ACHN (cell line): ENCODE measurements at places on chromosomes 7 and 10.

- DNase-seq: peak; percentile 70
Observed at GRCh38 chr7:36440880-36441279, 51.2 kb downstream of the ANLN start.

GRCh38 chr7:158563051-158563450 lies 24.6 kb downstream of the PTPRN2 start:
- no peak for DNase-seq

DNA sequence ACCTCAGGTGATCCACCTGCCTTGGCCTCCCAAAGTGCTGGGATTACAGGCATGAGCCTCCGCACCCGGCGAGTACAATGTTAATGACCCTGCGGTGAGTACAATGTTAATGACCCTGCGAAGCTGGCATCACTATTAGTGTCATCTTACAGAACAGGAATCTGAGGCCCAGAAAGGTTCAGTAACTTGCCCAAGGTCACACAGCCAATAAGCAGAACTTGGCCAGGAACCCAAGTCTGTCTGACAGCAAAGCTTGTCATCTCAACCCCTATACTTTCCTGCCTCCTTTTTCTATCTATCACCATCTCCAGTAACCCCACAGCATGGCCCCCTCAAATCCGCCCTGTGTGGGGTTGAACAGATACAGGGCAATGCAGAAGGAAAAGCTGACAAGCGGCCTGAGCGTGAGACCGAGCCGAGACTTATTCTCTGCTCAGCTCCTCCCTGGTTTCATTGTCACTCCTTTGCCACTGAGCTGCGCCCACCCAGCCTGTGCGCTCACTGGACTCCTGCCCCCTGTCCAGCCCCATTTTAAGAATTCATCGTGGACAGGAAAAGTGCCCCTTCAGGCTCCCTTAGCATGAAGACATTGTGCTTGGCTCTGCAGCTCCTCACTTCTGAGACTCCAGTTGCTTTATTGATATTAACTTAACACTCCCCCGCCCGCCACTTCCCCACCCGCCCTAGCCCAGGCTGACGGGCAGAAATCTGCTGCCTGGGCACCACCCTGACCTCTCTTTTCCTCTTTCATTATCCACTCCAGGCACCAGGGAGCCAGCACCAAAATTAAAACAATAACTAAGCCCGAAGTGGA lies 58.1 kb upstream of the LBX1 start:
- no peak for DNase-seq

DNA sequence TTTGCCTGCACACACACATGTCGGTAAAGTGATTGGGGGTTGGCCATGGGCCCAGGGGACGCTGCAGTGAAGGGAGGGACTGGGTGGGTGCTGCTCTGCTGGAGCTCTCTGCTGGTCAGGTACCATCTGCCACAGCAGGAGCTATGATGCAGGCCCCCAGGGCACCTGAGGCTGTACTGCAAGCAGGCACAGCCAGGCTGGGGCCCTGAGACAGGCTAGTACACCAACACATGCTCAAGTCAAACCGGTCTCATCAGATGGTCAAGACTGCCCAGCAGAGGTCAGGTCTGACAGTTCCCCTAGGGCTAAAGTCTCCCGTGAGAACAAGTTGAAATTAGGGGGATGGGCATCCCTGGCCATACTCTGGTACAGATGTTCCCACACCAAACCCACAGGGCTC lies 118.3 kb upstream of the THSD7A start:
- no peak for DNase-seq

DNA sequence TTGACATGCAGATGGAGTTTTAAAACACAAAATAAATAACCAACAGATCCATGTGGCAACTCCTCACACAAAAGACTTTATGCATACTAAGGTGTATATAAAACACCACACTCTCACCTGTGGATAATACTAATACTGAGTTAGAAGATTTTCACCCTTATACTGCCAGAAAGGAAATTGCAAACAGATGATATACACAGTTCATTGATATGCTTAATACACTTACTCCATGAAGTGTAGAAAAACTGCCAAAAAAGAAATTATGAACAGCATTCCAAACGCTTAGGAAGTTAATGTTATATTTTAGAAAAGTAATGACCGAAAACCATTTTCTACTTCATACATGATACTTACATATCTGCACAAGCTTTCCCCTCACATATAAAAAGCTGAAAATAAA lies 17.6 kb upstream of the SNX13 start:
- no peak for DNase-seq

- DNase-seq: no peak
Observed at GRCh38 chr7:15715435-15715834, 29.0 kb upstream of the MEOX2 start.

- no peak for DNase-seq
Observed at GRCh38 chr7:40786909-40787308, 652.1 kb downstream of the SUGCT start.

DNA sequence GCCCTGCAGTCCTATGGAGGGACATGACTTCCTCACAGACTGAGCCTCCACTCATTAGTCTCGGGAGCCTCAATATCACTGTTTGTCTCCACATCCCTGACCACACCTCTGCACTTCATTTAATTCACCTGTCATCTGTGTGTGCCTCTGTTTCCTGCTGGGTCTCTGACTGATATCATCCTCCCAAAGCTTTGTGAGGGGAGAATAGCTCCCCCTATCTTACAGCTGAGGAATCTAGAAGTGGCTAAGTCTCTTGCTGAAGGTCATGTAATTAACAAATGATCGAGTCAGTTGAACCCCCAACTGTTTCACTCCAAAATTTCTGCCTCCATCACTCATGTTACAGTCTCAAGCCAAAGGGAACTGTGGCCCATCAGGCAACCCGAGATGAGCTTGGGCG lies 5.5 kb upstream of the CPXM2 start:
- DNase-seq: no peak

DNA sequence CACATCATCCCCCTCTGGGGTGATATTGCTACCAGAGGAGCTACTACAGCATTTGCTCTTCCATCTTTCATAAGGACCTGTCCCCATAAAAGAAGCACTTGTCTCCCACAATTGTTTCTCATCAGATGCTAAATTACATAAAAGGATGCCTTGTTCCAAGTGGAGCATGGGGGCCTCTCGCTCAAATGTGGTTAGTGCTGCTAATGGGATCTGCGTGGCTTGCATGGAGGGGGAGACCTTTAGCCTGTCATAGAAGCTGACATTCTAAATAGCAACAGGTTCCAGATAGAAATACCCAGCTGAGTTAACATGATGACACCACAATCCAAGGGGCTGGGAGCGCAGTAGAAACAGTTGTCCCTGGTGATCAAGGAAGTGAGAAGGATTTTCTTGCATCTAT lies 257.9 kb downstream of the SFMBT2 start:
- DNase-seq: no peak

- no peak for DNase-seq
Observed at GRCh38 chr10:74227697-74228424, 76.8 kb downstream of the ADK start.

DNA sequence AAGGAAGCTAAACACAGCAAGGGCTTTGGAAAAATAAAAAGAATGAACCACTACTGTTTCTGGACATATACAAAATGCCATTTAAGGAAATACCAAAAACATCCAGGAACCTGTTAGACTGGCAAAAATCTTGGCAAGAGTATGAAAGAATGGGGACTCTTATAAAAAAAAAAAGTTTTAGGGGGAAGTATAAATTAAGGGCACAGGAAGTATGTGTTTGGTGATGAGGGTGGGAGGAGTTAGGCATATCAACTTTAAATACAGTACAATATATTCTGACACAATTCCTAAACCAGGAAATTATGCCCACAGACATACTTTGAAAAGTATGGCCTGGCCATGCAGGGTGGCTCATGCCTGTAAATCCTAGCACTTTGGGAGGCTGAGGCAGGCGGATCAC lies 74.2 kb downstream of the WAPL start:
- DNase-seq: no peak

- no peak for DNase-seq
Observed at GRCh38 chr10:3814838-3815220, 29.8 kb upstream of the KLF6 start.

DNA sequence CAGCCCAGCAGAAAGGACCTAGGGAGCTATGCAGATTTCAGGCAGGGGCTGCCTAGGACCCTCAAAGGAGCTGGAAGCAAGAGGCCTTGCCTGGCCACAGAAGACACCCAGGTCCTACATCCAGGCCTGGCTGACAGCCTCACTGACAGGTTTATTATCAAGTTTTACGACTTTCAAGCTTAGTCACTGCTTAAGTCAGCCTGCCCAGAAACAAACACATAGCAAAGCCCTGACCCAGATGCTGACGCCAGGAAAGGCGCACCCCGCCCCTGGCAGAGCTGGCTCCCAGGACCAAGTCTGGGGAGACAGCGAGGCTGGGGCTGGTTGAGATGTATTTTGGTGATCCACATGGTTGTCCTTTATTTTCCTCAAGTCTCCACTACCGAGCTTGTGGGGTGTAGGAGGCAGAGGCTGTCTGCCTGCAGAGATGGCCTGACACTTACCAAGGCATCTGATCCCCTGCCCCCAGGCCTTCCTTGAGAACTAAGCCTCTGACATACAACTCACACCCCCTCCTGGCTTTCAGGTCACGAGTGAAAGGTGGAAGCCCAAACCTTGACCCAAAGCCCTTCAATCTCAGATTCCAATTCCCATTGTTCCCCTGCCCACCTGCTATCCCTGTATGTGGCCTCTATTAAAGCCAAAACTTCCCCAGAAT lies 80.7 kb upstream of the EMX2 start:
- DNase-seq: peak; percentile 86

- no peak for DNase-seq
Observed at GRCh38 chr10:18906636-18907035, 142.0 kb upstream of the MALRD1 start.

DNA sequence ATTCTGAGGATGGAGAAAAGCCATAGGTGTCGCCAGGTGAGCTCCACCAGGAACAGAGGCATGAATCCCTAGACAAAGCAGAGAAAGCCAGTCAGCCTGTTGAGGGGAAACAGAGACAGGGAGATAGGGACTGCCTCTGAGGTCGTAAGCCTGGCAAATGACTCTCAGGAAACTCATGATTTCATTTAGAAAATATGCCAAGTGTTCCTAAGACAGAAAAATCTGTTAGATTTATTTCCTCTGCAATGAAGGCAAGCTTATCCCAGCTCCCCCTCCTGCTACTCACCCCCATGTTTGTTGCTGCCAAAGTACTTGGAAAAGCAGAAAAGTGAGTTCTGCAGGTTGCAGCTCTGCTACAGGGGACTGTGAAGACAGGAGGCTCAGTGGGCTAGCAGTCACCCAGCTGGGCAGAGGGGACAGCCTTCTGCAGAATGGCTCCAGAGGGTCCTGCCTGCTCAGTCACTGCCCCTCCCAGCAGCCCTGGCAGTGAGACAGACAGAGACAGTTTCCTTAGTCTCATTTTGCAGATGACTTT lies 184.3 kb downstream of the ADRA2A start:
- no peak for DNase-seq

DNA sequence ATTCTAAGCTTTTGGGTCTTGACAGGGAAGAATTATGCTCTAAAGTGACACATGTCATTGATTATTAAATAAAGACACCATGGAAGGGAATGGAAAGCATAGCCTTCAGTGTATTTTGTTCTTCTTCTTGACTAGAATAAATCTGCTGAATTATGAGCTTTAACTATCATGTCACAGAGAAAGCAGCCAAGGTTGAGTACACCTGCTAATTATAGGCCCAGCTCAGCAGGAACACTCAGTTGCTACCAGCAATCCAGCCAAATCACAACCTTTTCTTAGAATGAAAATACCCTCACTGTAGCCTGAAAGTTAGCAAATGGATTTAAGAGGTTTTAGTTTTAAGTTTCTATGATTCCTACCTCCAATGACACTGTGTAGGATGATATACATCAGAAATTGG lies 225.3 kb upstream of the RHOBTB1 start:
- no peak for DNase-seq

DNA sequence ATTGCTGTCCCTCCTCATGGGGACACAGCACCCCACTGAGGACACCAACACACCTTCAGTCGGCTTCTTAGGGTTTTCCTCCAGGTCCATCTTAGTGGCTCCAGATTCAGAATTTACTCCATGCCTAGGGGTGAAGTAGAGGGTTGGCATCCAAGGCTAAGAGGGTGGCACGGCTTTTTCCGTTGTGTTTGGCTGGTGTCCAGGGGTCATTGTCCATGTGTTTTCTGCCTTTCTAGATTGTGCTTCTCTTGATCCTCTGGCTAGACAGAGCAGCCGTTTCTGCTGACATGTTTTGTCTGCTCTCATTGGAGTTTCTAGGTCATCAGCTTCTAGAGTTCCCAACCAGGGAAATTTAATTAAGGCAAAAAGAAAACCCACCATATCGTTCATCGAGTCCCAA lies 291.6 kb upstream of the CELF2 start:
- no peak for DNase-seq

- no peak for DNase-seq
Observed at GRCh38 chr10:125238682-125239081, 78.3 kb upstream of the CTBP2 start.

DNA sequence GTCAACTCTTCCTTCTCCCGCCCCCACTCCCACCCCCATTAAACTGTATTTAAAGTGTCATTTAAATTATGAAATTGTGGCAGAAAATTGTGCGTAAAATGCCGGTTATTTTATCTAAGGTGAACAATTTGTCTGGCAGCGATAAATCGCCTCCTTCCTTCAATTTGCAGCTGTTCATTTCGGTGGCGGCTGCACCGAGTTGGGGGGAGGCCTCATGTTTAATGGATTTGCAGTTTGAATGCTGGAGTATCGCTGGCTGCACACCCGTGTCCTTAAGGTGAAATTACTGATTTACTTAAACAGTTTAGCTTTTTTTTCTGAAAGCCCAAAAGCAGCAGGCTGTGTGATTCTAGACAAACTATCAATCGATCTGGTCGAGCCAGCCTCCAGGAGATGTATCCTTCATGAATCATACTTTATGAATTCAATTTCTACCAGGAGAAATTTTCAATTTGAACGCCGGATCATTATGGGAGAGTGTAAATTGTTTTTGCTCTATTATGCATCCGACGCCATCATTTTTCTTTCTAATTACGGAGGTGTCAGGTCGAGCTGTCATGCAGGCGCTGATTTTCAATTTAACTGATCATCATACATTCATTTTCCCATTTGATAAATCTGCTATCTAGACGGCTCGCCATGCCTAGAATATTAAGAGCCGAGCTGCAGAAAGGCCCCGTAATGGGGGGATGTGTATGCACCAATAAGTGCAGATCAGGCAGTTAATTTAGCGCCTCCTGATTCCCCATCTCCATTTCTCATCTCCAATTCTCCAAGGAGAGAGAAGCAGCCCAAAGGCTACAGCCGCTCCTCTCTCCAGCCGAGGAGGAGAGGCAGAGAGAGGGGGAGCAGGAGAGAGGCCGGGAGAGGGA lies 6.5 kb downstream of the UNCX start:
- DNase-seq: no peak

GRCh38 chr7:105304040-105304895 lies 84.5 kb downstream of the SRPK2 start:
- DNase-seq: no peak

DNA sequence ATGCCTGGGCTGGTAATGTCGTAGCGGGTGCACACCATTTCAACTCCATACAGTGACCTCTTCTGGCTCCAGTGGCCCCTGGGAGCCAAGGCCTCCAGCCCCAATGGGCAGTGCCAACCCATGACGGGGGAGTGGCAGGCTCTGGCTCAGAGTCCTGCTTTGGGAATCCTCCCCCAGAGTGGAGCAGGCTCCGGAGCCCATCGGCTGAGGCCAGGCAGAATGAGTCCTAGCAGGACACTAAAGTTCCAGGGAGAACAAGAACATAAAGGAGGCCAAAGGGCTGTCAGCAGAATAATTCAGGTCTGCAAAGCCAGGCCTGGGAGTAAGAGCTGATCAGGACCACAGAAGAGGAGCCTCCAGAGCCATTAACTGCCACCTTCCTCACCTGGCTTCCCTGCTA lies 33.3 kb downstream of the LBX1 start:
- no peak for DNase-seq

GRCh38 chr7:57496395-57496794 lies 46.4 kb downstream of the ZNF716 start:
- no peak for DNase-seq

- no peak for DNase-seq
Observed at GRCh38 chr10:129761197-129761972, 202.7 kb downstream of the EBF3 start.
